ENCODE measurements at places on chromosomes 16 and 17. TPM values are rescaled to one million over a fixed set of nuclear protein-coding genes. Genes with fewer than 3 reads are reported as not detected.
A peak's percentile ranks its signal among the peaks of the same experiment; 100 is the strongest.

Gene HAS3
- total RNA-seq, result 0.60 TPM

DNA sequence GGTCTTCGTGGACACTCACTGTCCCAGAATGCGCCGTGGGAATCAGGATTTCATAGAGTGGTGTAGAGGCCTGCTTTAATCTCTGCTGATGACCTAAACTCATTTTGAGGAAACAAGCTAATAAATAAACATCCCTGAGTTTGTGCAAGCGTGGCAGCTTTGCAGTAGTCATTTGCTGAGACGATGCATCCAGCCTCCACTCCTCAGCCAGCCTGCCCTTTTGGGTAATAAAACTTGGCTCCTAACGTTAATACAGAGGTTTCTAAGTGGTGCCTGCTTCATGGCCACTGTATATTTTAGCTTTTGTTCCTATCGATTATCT lies 1.3 kb downstream of the DGKE start:
- DNase-seq, result no peak

- DNase-seq, result no peak
Observed at GRCh38 chr16:11502239-11502638, 84.5 kb downstream of the LITAF start.

- no peak for DNase-seq
Observed at GRCh38 chr17:63703556-63704258, 3.8 kb upstream of the LIMD2 start.

Gene MEIOC
- 0.13 TPM for total RNA-seq

Gene OR3A2
- not detected for total RNA-seq

Gene CES4A
- 7.2 TPM for total RNA-seq

Gene C16orf54
- not detected for total RNA-seq

DNA sequence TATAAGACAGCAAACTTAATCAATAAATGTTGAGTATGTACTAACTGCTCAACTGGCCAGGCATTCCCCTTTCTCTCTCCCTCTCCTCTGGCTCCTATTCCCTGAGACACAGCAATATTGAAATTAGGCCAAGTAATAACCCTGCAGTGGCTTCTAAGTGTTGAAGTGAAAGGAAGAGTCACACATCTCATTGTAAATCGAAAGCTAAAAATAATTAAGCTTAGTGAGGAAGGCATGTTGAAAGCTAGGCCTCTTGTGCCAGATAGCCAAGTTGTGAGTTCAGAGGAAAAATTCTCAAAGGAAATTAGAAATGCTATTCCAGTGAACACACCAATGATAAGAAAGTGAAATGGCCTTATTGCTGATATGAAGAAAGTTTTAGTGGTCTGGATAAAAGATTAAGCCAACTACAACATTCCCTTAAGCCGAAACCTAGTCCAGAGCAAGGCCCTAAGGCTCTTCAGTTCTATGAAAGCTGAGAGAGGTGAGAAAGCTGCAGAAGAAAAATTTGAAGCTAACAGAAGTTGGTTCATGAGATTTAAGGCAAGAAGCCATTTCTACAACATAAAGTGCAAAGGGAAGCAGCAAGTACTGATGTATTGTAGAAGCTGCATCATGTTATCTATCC lies 35.4 kb upstream of the ABCC11 start:
- DNase-seq, result no peak

- DNase-seq, result no peak
Observed at GRCh38 chr17:63138713-63139112, 172.7 kb downstream of the TANC2 start.

DNA sequence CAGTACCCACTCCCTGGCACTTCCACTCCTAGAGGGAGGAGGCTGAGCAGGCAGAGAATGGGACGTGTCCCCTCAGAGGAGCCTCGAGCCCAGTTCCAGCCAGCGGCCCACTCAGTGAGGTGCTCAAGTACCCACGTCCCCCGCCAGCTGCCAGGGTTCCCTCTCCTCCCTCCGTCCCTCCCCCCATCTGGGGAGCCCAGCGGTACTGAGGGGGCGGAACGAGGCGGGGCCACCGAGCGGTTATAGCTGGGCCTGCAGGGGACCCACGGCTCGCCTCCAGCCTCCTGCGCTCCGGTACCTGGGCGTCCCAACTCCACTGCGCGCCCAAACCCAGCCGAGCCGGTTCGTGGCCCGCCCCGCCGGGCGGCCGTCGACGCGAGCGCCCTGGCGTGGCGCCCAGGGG lies at the start of gene NPW:
Gene NPW, plus strand, starts transcription at position 268 of the 403 bp plus-strand sequence.
- no peak for DNase-seq

DNA sequence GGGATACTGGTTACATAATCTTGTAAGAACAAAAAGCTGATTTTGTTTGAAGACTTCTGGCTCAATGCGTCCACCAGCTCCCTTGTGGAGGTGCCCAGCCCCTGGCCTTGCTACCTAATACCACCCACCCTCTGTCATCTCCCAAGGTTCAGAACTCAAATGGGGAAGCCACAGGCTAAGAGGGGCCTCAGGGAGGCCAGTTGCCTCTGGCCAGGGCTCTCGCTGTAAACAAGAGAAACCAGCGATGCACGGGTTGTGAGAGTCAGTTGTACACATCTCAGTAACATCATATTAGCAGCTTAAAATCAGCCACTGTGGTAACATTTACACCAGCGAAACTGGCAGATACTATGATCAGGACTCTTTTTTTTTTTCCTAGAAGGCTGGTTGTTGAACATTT lies 6.0 kb downstream of the TEKT5 start:
- DNase-seq, result no peak

- peak; percentile 94 for DNase-seq
Observed at GRCh38 chr17:1573932-1574696, 11.5 kb upstream of the PITPNA start.

Gene POLR2A
- total RNA-seq, result 74.5 TPM

Gene EVI2B
- not detected for total RNA-seq

- no peak for DNase-seq
Observed at GRCh38 chr16:27670071-27670810, 120.3 kb downstream of the KATNIP start.

Gene HS3ST3A1
- 2.0 TPM for total RNA-seq

- DNase-seq, result no peak
Observed at GRCh38 chr17:78146881-78147280, 696 bp downstream of the C17orf99 start.

- no peak for DNase-seq
Observed at GRCh38 chr17:19306160-19307111, 56.1 kb downstream of the B9D1 start.

GRCh38 chr17:79616801-79617200 lies 6.0 kb upstream of the RBFOX3 start:
- no peak for DNase-seq

Data from hepatocyte (in vitro differentiated cells).